ENCODE measurements at places on chromosomes 5 and 9.

DNA sequence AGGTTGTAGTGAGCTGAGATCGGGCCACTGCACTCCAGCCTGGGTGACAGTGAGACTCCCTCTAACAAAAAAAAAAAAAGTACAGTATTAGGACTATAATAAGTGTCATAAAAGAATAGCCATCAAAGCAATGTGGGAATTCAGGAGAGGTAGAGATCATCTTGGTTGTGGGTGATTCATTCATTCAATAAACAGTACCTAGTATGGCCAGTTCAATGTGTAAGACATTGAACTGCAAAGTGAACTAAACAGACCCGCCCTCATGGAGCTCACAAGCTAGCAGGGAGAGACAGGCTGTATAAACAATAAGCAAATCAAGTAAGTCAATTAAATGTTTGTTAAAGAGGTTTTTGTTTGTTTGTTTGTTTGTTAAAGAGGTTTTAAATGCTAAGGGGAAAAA, 146.1 kb upstream of the RANBP3L start:
- no peak for DNase-seq

DNA sequence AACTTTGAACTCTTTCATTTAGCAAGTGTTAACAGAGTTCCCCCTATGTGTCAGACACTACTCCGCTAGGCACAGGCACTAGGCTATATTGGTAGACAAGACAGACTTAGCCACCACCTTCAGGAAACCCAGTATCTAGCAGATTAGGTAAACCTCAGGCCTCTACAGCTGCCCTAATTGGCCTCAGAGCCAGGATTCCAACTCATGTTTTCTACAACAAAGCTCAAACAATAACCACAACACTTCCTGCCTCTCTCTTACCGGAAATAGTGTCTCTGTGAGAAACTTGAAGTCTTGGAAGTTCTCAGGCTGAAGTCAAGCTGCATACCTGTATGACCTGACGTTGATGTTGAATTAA, 116.6 kb upstream of the SLC44A1 start:
- no peak for DNase-seq

- DNase-seq = no peak
Measured at GRCh38 chr5:95956900-95957293, 4.8 kb downstream of the ELL2 start.

- no peak for DNase-seq
Measured at GRCh38 chr9:68975365-68976043, 38.4 kb downstream of the PRKACG start.

DNA sequence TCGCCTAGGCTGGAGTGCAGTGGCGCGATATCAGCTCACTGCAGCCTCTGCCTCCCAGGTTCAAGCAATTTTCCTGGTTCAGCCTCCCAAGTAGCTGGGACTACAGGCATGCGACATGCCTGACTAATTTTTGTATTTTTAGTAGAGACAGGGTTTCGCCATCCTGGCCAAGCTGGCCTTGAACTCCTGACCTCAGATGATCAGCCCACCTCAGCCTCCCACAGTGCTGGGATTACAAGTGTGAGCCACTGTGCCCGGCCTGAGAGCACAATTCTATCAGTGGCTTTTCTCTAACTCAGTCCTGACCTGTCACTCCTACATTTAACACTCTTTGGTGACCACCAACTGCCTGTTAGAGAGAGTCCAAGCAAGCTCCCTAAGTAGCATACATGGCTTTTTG, 82.7 kb upstream of the SPOCK1 start:
- no peak for DNase-seq

- peak; percentile 61 for DNase-seq
Measured at GRCh38 chr5:173315495-173316338, 12.5 kb downstream of the STC2 start.

DNA sequence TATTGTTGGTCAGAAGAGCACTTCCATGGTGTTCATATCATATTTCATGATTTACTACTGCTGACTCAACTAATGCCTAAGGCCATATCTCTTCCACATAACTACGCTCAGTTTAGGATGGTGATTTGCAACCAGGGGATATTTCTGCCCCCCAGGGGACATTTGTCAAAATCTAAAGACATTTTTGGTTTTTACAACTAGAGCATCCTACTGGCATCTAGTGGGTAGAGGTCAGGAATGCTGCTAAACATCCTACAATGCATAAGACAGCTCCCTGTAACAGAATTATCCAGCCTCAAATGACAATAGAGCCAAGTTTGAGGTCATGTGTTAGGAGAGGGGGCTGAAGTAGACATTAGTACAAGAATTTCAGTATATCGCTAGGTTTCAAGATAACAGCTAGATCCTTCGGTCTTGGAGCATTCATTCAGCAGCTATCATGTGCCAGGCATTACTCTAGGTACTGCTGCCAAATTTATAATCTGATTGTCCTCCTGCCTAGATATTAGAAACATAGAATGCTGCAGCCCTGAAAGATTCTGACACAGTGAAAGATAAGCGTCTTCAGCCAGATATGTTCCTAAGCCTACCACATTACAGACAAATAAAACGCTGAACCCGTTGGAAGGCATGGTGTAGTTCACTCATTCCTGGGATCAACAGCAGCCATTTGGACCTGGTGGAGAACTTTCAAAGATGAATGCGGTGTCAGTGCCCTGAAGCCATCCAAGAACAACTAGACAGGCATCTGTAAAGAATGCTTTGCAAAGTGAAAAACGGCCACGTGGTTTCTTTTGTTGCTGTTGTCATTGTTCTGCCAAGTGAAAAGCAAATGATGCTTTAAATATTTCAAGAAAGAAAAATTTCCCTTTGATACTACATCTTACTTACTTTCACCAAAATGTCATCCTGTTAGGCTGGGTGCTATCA, 55.5 kb upstream of the FST start:
- DNase-seq = peak; percentile 31

DNA sequence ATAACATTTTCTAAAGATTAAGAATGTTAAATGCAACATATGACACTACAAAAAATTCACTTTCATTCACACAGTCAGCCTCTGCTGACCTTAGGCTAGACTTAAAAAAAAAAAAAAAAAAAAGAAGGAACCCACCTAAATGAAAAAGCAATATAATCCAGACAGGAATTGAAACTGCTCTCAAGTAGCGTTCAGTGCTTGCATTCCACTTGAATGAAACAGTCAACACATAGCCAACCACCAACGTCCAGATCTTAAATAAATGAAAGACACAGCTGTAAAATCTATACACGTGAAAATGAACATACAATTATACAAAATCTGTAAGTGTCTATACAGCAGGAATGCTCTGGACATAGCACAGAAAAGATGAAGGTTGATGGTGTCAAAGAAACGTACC, 11.4 kb downstream of the TMEM245 start:
- no peak for DNase-seq

GRCh38 chr9:123089790-123090189, 56.3 kb downstream of the GPR21 start:
- DNase-seq = no peak

DNA sequence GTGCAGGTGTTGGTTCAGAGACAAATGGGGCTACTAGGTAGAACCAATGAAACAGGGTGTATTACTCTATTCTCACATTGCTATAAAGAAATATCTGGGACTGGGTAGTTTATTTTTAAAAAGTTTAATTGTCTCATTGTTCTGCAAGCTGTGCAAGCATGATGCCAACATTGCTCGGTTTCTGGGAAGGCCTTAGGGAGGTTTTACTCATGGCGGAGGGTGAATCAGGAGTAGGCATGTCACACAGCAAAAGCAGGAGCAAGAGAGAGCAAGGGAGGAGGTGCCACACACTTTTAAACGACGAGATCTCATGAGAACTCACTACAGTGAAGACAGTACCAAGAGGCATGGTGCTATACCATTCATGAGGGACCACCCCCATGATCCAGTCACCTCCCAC, 134.6 kb downstream of the PIK3R1 start:
- DNase-seq = no peak

GRCh38 chr5:33927685-33928084, 8.5 kb upstream of the RXFP3 start:
- DNase-seq = no peak

DNA sequence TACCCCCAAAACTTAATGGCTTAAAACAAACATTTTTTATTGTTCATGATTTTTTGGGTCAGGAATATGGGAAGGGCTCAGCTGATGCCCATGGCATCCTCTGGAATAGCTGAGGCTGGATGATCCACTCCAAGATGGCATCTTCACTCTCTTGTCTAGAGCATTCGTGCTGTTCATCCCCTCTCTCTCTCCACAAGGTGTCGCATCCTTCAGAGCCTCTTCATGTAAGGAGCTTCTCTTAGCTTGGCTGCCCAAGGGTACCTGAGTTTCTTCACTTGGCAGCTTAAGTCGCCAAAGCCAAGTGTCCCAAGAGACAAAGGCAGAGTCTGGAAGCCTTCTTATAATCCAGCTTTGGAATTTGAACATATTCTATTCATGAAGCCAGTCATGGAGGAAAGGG, 294.7 kb downstream of the CHSY3 start:
- DNase-seq = peak; percentile 9

Data from AG08395 (cell line).